Sigmoid colon (tissue), 7 donors: ENCODE measurements at places on chromosomes 1 and 21.
A peak's percentile ranks its signal among the peaks of the same experiment; 100 is the strongest.

- H3K4me3 ChIP-seq, result no peak overlapping the region
- H3K27me3 ChIP-seq, result no peaks in the 10 kb centered on the region
- H3K4me1 ChIP-seq, result no peaks in the 10 kb centered on the region
- no peak overlapping the region for H3K27ac ChIP-seq
These were observed 61.6 kb upstream of the SLC45A1 start for GRCh38 chr1:8256321-8256720.

- H3K4me1 ChIP-seq, result no peaks in the 10 kb centered on the region
- no peaks in the 10 kb centered on the region for H3K27me3 ChIP-seq
- no peak overlapping the region for H3K4me3 ChIP-seq
- no peaks in the 10 kb centered on the region for H3K36me3 ChIP-seq
These were observed 1622.8 kb upstream of the B3GALT2 start for GRCh38 chr1:194809215-194809614.

DNA sequence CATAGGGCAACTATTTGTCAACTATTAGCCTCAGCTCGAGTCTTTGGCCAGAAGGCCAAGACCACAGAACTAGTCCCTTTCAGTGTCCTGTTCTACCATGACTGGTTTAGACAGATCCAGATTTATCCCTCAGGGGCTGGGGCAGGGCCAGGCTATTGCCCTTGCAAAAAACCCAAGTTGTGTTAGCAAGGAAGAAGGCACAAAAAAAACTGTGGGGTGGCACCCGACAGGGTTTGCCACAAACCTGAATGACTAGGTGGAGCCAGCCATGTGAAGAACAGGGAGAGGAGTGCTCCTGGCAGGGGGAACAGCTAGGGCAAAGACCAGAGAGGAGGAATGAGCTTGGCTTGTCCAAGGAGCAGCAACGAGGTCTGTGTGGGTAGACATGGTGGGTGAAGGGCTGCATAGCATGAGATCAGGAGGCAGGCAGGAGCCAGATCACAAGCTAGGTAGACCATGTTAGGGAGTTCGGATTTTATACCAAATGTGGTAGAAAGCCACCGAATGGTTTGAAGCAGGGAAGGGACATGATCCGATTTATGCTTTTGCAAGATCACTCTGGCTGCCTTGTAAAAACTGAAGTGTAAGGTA lies 4.3 kb downstream of the DCST1 start:
- H3K36me3 ChIP-seq, result no peaks in the 10 kb centered on the region
- H3K27me3 ChIP-seq, result no peaks in the 10 kb centered on the region
- DNase-seq, result no peak
- no peaks in the 10 kb centered on the region for H3K4me1 ChIP-seq
- H3K27ac ChIP-seq, result no peak overlapping the region
- no peak overlapping the region for H3K4me3 ChIP-seq

- peaks cover 7% of the 10 kb centered on the region for H3K4me1 ChIP-seq
- H3K27ac ChIP-seq, result no peak overlapping the region
- no peaks in the 10 kb centered on the region for H3K36me3 ChIP-seq
- no peak overlapping the region for H3K4me3 ChIP-seq
- DNase-seq, result no peak
These were observed 7.7 kb upstream of the PRMT2 start for GRCh38 chr21:46627726-46628125.

DNA sequence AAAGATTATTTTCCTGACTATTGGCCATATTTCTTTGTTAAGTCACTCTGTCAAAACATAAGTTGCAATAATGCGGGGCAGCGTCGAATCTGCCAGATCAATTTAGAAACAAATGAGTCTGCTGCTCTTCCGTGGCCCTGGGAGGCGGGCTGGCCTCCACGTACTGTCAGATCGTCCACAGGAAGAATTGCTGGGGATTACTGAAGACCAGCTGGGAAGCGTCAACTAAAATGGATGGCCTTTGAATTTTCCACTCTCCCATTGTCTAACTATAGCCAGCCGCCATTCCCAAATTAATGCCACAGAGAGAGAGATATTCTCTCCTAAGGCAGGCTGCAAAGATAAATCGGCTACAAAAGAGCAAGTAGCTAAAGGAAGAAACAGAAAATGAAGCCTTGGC lies 560.2 kb downstream of the SMYD3 start:
- peak; percentile 69 for DNase-seq
- no peaks in the 10 kb centered on the region for H3K4me1 ChIP-seq
- no peaks in the 10 kb centered on the region for H3K27me3 ChIP-seq
- peak overlapping the region; percentile 52 for H3K27ac ChIP-seq

GRCh38 chr1:21799730-21800129 lies 12.3 kb upstream of the LDLRAD2 start:
- no peaks in the 10 kb centered on the region for H3K4me1 ChIP-seq
- no peak overlapping the region for H3K27ac ChIP-seq
- no peaks in the 10 kb centered on the region for H3K36me3 ChIP-seq
- no peak for DNase-seq
- no peaks in the 10 kb centered on the region for H3K27me3 ChIP-seq

GRCh38 chr1:36689992-36690391 lies 207.3 kb upstream of the CSF3R start:
- H3K27ac ChIP-seq, result no peak overlapping the region
- H3K36me3 ChIP-seq, result no peaks in the 10 kb centered on the region
- H3K4me3 ChIP-seq, result no peak overlapping the region
- H3K4me1 ChIP-seq, result no peaks in the 10 kb centered on the region
- DNase-seq, result no peak
